ENCODE measurements at places on chromosomes 7 and 10.
A peak's percentile ranks its signal among the peaks of the same experiment; 100 is the strongest.

DNA sequence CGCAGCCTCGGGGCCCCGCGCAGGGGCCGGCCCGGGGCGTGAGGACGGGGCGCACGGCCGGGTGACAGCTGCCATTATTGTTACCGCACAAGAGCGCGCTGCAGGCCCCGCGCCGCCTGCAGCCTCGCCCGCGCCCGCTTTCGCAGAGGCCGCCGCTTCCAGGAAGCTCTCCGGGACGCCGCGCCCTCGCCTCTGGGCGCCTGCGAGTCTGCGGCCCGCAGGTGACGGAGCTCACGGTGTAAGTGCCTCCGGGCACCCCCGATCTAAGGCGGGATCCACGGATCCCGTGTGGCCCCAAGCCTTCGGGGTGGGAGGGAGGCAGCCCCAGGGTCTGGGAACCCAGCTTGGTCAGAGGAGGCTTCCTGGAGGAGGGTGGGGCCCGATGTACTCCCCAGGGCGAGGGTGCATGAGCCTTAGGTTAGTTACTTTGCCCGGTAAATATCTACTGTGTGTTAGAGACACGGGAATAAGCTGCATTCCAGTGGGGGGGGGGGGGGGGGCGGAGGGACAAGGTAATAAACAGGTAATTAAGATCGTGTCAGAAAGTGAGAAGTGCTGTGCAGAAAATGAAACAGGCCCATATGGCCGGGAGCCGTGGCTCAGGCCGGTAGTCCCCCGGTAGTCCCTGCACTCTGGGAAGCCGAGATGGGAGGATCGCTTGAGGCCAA, 638 bp downstream of the IQCE start:
- no peak for DNase-seq

DNA sequence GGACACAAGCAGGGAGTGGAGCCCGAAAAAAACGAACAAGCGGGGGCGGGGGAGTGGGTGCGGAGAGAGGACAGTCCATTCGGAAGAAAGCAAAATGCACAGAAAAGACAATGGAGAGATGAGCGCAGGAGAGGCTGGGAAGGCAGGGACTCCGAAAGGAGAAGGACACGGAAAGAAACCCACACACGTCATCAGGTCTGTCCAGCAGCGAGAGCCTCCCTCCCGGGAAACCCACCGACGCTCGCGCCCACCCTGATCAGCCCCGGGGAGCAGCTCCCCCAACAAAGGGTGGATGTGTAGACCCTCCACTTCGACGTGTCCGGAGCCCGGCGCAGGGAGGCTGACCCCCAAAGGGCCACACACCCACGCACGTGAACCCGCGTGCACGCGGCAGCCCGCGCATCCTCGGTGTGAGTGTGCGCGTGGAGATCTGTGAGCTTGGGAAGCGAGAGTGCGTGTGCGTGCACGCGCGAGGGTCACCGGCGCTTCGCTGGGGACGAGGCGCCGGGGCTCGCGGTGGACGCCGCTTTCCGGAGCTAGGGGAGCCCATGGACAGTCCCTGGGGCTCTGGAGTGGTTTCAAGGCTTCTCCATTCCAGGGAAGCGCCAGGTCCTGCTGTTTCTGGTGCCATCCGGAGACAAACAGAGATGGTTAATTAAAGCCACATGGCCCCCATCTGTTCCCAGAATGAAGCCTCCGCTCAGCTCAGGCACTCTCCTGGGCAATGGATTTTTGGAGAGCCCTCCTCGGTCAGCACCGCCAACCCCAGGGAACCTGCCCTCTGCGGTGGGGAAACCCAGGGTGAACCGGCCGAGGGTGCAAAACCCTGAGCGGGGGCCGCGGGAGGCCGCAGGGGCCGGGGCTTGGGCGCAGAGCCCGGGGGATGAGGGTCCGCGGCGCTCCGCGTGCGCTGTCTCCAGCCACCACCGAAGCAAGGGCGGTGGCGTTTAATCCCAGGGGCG, 916 bp downstream of the LAMB1 start:
- DNase-seq = no peak

- DNase-seq = no peak
These were observed at the start of gene SPAG6 for GRCh38 chr10:22345301-22346095. Gene SPAG6, plus strand, starts transcription at chr10:22345496. Its CDS starts 116 bp downstream, at chr10:22345612.

DNA sequence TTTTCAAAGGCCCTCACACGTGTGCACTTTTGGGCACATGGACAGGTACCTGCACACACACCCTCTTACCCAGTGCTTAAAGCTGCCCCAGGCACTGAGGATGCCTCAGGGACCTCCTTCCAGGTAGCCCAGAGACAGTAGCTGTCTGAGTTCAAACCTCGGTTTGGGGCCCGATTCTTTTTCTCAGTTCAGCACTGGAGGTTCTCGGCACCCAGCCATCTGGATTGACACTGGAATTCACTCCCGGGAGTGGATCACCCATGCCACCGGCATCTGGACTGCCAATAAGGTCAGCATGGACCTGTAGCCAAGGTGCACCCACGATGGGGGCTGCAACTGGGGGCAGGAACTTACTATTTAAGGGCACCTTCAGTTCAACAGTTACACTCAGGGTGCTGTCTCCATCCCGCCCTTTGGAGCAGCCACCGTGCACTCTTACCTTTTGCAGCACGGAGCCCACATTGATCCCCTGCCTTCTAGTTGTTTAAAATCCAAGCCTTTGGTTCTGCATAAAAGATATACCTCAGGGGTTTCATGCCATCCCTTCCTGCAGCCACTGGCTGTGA, 17.7 kb downstream of the CPA5 start:
- DNase-seq = no peak

- no peak for DNase-seq
These were observed 734.7 kb downstream of the KCNMA1 start for GRCh38 chr10:76902949-76903348.

- no peak for DNase-seq
These were observed 1107.2 kb downstream of the NRG3 start for GRCh38 chr10:82982110-82982608.

- DNase-seq = no peak
These were observed 256.3 kb upstream of the MINDY3 start for GRCh38 chr10:16116404-16117304.

GRCh38 chr7:85386460-85386859, 199.6 kb upstream of the SEMA3D start:
- no peak for DNase-seq

DNA sequence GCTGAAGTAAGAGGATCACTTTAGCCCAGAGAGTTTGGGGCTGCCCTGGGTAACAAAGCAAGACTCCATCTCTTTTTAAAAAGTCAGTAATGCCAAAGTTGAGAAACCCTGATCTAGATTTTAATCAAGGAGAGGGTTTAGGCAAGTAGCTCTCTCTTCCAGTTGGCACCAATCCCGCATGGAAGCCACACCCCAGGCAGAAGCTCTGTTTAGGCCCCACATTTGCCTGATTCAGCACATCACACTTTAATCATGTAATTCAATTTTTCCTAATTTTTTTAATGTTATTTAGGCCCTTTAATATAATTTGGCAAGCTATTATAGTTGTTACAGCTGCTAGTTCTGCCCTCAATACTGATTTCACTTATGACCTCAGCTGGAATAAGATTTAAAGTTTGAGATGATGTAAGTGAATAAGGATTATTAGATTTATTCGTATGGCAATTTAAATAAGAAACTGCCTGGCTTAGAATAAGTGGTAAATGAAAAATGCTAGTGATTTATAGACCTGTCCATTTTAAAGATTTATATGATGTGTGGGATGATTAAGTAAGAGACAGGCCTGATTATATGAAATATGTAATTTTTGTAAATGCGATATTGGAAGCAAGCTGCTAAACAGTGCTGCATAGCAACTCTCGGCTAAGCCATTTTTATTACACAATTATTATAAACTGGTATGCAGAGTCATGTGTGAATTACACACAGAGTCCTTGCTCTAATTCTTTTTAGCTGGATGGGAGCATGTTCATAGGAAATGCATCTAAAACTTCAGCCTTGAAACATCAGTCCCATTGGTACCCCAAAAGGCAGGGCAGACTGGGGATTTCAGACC, 80.2 kb upstream of the NFE2L3 start:
- DNase-seq = no peak

DNA sequence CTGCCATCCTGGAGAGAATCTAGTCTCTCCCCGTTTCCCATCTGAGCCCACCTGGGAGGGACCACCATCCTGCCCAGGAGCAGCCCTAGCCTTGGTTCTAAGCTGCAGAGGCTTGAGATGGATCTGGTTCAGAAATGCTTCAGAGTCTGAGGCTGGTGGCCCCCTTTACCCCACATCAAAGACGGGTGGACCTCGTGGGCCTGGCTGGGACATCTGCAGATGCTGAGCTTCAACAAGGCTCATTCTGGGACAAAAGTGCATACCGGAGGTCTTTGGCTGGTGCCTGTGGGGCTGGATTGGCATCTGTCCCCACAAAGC, 4.9 kb upstream of the IRF5 start:
- DNase-seq = no peak

GRCh38 chr10:56633876-56634452, 272.9 kb upstream of the ZWINT start:
- no peak for DNase-seq

DNA sequence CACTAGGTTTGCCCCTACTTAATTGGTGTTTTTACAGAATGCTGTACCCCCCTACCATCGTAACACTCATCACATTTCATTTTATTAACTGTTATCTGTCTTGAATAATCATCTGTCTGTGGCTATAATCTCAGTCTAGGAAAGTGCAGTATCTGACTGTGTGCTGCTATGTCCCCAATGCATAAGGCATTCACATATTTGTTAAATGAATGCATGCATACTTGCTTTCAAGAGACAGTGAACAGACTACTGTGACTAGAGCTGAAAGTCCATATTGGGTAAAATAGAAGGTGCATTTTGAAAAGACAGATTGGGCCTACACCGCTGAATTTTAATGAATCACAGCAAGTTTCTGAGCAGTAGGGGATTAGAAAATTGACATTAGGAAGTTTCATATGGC, 112.3 kb downstream of the ARHGAP12 start:
- DNase-seq = no peak

GRCh38 chr7:1109581-1110310, 21.8 kb downstream of the GPER1 start:
- no peak for DNase-seq

DNA sequence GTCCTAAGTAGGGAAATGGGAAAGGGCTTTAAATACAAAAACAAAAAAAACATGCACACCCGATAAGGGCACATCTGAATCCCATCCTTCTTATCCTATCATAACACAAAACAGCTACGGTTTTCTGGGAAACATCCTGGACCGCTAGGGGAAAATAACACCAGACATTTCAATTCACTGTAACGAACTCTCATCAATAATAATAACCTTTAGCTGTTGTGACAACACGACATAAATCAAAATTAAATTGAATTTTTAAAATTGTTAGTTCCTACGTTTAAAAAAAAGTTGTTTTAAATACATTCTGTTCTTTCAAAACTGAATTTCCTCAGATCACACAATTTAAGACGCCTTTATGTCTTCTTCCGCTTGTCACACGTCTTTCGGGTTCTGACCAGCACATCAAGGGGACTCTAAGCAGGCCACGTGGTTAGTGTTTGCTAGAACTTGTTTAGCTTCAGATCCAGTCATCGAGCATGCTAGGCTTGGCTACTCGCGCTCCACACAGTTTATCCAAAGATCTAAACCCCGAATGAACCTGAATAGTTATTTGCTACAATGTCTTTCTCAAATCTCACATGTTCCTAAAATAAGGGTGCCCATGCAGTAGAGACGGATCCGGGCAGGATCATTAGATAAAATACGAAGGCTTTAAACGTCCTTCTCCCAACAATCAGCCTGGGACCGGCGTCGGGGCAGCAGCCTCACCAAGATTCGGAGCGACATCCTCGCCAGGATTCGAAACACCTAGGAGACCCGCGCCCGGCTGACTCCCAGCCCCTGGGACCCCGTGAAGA, 839 bp downstream of the IKZF5 start:
- peak; percentile 52 for DNase-seq

DNA sequence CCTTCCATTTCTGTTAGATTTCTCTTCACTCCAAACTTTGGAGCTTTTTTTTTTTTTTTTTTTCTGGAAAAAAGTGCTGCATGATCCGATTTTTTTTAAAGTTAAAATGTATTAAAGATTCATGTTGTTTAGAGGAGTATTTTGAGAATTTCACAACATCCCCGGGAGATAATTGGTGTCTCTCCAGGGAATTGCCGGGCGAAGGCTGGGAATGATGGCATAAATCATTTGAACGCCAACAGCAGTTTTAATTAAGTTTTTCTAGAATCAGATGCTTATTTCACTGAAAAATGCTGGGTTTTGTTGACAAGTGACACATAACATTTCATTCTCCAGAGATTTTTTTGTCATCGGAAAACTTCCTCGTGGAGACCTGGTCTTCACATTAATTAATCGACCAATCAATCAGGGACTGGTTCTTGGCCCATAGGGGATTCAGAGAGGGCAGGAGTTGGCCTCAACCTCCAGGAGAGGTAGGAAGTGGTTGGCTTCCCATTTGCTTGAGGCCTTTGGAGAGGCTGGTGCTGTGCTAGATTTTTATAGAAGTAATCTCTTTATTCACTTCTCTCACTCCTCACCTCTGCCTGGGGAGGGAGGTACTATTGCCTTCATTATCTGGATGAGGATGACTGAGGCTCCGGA, 439.4 kb downstream of the TYW1 start:
- DNase-seq = no peak

GRCh38 chr7:105376908-105377533, 11.7 kb downstream of the SRPK2 start:
- no peak for DNase-seq

GRCh38 chr10:129605986-129606518, 139.0 kb downstream of the MGMT start:
- no peak for DNase-seq

- DNase-seq = no peak
These were observed 11.8 kb upstream of the PNLIPRP2 start for GRCh38 chr10:116608686-116609594.

DNA sequence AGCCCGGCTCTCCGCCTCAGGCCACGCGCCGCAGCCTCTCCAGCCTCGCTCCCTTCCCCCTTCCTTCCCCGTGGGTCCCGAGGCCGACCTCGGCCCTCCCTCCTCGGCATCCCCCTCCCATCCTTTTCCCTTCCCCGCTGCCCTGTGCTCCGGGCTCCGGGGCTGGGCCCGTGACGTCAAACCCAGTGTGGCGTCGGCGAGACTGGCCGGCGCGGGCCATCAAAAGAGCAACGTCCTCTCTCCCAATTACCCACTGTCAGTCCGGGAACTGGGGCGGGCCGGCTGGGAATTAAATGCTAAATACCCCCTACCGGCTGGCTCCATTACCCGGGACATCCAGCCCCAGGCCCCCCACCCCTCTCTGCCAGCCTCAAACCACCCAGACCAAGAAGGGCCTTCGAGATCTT, 2.6 kb upstream of the GATA3 start:
- no peak for DNase-seq

DNA sequence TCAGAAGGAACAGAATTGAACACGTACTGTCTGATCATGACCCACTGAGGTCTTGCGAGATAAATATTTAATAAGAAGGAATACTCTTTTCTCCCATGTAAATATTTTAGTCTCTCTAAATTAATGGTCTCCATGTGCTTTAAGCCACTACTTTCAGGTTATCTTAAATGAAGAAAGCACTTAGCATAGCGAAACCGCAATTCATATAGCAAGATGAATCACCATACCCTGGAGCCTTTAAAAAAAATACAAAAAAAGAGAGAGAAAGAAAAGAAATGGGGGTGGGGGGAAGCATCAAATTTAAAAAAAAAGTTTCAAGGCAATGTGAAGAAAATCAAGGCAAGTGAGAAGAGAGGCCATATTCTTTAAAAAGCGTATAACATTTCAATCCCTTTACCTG, 82.5 kb downstream of the CTTNBP2 start:
- no peak for DNase-seq
